Keratinocyte (primary cell): ENCODE measurements at places on chromosomes 2 and 18.

DNA sequence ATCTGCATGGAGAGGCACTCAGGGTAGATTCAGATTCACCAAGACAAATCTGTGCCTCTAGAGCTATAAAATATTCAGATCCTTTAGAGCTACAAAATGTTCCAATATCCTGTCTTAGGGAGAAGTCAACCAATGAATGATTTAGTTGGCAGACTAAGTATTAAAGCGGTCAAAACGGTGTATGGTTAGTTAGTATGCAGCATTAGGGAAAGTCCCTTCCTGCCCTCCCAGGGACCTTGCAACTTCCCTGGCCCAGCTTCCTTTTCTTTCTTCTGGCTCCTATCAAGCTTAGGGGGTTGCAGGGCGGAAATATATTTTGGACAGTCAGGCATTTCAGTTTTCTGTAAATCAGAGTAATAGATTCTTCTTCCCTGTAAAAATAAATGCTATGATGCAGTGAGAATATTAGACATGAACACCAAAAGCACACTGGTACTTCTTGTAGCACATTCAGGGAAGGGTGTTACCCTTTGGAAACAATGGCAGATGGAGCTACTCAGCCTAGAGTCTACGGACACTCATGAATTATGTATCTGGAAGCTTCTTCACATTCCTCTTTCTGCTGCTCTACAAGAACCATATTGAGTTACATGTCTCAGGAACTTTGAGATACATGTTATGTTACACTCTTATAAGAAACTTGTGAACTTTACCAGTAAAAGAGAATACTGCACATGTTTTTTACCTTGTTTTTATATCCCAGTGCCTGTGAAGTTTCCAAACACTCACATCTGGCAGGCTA, 45.7 kb downstream of the CCDC93 start:
- DNase-seq, result no peak

DNA sequence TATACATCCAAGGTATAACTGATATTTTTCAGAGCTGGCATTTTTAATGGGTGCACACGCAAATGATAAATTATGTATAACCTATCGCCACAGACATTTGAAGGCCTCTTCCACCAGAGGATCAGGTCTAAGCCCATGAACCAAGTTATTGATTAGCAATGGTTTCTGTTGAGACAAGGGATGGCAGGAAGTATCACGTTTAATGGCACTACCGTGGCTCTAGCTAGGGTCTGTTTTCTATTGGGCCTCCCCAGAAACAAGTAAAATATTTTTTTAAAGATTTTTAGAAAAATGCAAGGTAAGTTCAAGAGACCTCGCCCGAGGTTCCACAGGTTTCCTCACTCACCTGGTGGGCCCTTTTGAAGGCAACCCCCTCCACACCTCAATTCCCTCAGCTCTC, 667 bp downstream of the GFPT1 start:
- no peak for DNase-seq

- no peak for DNase-seq
These were observed 226.6 kb downstream of the MEIS1 start for GRCh38 chr2:66661253-66662173.

DNA sequence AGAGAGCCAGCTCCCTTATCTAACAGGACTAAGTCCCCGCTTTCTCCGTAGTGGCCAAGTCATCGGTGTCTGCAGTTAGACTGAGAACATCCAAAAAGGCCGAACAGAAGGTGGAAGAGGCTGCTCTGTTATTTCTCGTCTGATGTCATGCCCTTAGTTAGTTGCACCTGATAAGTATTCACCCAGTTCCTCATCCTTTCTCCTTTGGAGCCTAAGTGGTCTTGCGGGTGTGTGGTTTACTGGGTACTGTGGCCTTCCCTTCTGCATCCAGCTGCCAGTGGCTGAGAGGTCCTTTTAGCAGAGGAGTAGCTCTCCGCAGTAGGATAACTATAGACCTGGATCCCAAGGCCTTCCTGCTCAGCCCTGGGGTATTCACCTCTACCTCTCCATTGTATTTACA, 211.6 kb downstream of the BCL2 start:
- no peak for DNase-seq

DNA sequence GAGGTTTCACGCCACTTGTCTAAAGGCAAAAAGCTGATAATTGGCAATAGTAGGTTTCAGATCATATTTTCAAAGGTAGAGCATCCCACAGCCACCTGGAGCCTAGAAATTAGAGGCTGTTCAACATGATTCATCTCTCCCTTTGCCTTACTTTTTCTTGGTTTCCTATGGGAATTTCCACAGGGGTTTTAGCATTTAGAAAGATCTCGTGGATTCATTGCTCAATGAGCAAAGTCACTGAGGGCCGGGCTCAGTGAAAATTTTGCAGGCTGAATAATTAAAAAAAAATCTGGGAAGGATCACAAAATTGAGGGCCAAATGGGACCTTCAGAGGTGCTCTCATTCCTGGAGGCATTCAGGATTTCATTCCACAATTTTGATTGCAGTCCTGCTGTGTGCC, 137.1 kb downstream of the VAPA start:
- DNase-seq, result no peak

GRCh38 chr18:80184243-80184772, 63.0 kb downstream of the PARD6G start:
- DNase-seq, result no peak

DNA sequence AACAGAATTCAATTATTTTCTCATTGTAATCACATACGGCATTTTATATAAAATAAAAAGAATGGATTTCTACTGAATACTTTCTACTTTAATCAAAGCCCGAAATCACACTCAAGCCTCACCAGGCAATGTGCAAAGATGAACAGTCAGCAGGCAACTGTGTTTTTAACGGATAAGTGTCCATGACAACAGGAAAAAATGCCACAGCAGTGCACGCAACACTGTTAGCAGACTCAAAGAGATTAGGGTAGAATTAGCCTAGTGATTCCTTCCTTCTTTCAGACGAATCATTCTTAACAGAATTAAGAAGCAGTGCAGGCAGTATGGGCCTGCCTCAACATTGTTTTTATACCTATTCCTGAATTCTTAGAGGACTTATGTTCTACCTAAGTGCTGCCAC, 135.6 kb downstream of the CDH2 start:
- DNase-seq, result no peak

GRCh38 chr2:191926671-191927070, 79.8 kb upstream of the CAVIN2 start:
- no peak for DNase-seq

DNA sequence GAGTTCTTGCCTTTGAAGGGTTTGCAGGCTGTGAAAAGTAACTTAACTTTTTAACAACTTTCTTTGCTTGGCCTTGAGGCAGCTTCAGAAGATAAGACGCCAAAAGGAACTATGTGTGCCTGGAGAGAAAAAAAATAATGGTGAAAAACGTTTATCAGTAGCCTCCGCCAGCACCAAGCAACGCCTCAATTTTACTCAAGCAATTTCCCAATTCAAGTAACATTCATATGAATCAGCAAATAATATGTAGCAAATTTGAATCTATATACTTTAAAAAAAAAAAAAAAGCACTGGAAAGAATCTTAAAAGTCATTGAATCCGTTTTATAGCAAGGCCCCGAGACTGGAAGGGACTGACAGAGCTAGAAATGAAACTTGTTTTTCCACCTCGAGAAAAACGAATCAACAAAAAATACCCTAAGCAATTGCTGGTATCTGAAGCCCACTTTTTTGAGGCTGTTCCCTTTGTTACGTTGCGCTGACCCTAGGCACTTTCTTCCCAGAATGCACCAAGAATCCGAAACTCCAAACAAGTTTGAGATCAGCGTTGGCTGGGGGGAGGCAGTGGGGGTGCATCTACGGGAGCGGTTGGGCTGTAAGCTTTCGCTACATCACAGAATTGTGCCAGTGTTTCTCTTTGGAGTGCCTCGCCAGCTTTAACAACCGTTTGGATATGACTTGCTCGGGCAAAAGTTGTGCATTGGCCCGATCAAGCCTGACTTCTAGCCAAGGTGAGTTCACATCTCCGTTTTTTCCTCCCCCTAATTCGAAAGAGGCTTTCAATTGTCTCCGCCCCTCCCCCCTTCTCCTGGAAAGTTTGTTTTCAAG, 2.7 kb upstream of the TGIF1 start:
- no peak for DNase-seq
